Neural crest cell (in vitro differentiated cells): ENCODE measurements at places on chromosomes 6 and 20. TPM values are rescaled to one million over a fixed set of nuclear protein-coding genes. Genes with fewer than 3 reads are reported as not detected.

The RBM12 gene
- total RNA-seq: 189 and 191 TPM in 2 replicates

The PNLDC1 gene
- total RNA-seq: 0.49 TPM in 1 of 2 replicates, not detected in the other

The HLA-DRB1 gene
- 0.66 and 0.84 TPM in 2 replicates for total RNA-seq

The LATS1 gene
- 27.4 and 32.7 TPM in 2 replicates for total RNA-seq

The LAMA2 gene
- 0.47 and 1.1 TPM in 2 replicates for total RNA-seq

The RAMACL gene
- total RNA-seq: 0.70 and 0.98 TPM in 2 replicates

The OPRM1 gene
- total RNA-seq: not detected in 2 replicates

DNA sequence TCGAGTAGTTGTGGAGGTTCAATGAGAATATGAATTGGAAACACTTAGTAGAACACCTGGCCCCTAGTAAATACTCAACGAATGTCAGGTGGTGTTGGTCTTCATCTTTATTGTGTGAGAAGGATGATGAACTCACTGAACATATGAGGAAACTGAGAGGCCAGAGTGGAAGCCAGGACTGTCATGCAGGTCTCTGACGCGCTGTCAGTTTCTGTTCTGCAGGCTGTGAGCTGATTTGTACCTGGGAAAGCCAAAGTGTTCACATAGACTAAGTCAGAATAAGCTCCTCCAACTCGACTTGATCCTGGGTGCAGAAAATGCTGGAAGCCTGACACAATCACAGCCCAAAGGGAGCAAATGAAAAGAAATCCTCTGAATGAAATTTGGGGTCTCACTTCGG lies 222.2 kb downstream of the LY86 start:
- no peak for DNase-seq

DNA sequence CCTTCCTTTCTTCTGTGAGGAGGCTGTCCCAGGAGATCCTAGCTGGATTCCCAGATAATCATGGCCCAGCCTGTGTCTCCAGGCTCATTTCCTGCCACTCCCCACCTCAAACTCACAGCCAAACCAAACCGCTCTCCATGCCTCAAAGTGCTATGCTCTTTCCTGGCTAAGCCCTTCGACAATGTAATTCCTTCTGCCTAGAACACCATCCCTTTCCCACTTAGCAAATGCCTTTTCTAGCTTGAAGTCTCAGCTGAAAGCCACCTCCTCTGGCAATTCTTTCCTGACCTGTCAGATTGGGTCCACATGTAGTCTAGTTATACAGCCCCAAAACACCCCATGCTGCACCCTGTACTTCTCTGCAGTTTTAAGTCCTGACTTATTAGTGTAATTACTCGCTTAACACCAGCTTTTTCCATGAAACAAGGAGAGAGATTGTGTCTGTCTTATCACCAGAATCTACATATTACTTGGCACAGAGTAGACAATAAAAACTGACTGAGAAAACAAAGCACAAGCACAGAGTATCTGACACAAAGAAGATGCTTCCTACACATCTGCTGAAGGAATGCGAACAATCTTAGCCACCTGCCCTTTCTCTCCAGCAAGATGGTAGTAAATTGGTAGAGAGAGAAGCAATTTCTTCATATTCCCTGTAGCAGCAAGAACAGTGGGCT lies 5.4 kb downstream of the TRIM26 start:
- no peak for DNase-seq

DNA sequence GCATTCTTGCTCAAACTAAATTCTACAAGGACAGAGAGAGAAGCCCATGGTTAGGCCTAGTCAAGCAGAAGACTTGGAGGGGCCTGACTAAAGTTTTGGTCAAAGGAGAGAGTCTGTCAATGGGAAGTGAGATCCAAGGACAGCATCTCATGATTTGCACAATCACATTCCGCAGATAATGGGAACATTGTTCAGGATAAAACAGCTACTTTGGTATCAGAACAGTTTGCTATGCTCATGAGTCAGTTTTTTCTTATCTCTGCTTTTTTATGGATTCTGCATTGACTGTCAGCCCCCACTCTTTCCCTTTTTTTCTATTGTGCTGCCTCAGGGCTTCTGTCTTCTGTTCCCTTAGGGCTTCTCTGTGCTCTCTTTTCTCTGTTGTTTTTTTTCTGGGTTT lies 28.6 kb downstream of the AKAP7 start:
- no peak for DNase-seq

- no peak for DNase-seq
Measured at GRCh38 chr6:53258774-53259155, 90.0 kb downstream of the ELOVL5 start.

GRCh38 chr20:19465536-19465935 lies 253.1 kb downstream of the SLC24A3 start:
- no peak for DNase-seq

- DNase-seq: no peak
Measured at GRCh38 chr6:40733290-40733689, 146.1 kb upstream of the LRFN2 start.

GRCh38 chr20:5974531-5974930 lies 24.1 kb downstream of the MCM8 start:
- no peak for DNase-seq

DNA sequence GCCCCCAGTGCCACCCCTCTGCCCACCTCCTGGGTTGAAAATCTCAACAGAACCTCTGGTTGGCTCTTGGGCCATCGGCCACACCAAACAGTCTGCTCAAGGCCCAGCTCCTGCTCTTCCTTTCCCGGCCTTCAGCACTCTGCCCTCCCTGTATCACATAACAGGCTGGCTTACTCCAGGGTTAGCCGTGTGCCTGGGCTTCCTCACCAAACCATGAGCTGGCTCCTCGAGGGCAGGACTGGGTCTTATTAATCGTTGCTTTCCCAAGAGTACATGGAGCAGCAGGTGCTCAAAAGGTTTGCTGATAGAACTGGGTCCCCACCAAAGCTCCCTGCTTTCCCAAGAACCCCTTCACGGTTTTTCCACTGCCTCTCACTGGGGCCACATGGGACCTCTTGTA lies 12.7 kb upstream of the FAM83C start:
- DNase-seq: no peak

DNA sequence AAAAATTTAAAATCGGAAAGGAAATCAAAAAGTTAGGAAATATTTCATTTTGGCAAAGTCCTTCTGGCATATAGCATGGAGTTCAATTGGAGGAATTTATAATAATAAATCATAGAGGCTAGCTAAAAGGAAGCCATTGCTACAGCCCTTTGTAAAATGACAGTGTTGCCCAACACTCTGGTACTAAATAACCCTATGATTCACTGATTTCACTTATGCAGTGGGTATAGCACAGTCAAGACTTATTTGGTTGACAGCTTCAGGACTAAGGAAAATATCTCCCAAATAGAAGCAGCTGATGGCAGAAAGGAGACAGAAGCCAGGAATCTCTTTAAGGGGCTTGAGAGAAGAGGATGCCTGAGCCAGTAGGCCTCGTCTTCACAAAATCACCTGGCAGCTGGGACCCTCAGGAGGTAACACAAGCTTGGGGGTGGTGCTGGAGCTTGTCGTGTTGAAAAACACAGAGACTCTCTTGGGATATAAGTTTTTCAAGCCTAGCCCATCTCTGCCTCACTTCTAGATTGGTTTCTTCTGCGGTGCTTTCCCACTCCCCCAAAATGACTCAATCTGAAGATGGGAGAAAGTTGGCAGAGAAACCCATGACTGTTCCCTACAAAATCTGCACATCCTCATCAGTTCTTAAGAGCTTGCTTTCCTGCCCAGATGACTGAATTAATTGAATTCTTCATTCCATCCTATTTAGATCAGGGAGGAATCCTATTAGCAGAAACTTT lies 38.4 kb upstream of the EYA4 start:
- no peak for DNase-seq

DNA sequence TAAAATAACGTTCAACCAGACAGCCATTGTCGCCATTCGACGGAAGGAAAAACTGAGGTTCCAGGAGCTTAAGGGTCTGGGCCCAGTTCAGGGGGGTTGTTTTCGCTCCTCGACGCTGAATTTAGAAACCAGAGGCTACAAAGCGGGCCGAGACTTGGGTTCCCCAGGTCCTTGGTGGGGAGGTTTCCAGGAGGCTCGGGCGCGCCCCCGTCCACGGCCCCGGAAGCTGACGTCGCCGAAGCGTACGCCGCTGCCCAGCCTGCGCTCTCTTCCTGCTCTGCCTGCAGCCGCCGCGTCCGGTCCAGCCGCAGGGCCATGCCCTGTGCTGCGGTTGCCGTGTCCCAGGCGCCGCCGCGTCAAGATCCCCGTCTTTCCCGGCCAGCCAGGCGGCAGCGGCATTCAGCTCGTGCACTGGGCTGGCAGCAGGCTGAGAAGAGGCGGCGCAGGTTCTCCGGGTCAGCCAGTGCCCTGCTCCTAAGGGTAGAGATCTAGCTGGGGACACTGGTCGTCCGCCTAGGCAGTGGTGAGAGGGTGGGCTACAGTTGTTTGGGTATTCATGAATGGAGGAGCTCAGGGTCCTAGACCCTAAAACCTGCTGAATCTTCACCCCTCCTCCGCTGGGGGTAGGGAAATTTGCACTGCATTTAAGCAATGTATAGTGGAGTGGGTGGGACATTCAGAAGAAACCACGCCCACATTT lies 901 bp upstream of the TRIM26 start:
- DNase-seq: peak; percentile 52

GRCh38 chr6:1381481-1382330 lies 7.7 kb upstream of the FOXF2 start:
- peak; percentile 82 for DNase-seq

DNA sequence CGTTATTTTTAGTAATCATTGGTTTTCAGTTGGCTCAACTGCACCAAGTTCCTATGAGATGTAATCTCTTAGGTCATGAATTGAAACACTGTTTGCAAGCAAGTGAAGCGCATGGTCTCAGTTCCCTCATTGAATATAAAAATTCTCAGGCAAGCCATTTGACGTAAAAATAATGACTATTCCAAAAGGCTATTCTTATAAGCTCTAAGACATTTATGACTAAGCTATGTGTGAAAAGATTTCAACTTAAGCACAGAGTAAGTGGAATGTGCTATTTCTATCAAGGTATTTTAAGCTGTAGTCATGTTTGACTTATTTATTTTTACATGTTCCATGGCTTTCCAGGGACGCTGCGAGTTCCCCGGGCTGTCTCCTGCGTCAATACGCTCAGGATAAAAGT lies 248.5 kb downstream of the THBS2 start:
- no peak for DNase-seq
